ENCODE measurements at places on chromosomes 4 and X. TPM values are rescaled to one million over a fixed set of nuclear protein-coding genes. Genes with fewer than 3 reads are reported as not detected.

GRCh38 chrX:124293810-124294209 lies 38.6 kb upstream of the TEX13D start:
- no peak for ATAC-seq

DNA sequence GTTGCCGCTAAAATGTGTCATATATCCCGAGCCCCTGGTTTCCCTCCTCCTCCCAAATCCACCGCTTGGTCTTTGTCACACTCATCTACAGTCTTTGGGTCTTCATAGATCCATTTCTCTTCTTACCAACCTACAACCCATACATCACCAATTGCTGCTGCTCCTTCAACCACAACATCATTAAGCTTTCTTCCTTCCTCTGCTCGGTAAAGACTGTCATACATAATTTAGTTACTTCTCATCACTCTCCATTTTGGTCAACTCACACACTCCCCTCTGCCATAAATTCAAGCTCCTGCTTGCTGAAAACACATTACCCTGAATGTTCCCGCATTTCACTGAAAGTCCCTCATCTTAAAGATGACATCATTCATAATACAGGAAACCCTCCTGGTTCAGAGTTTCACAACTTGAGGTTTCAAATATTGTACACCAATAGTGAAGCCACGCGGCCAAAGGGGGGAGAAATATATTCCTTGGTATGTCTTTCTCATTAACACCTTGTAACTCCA lies 1.7 kb upstream of the DCTD start:
- ATAC-seq, result peak; percentile 62

GRCh38 chrX:78019586-78020483 lies 50.4 kb upstream of the PGAM4 start:
- ATAC-seq, result no peak

GRCh38 chrX:2243913-2244460 lies 256.8 kb downstream of the DHRSX start:
- ATAC-seq, result no peak

- ATAC-seq, result no peak
Measured at GRCh38 chrX:72102760-72103159, 29.0 kb downstream of the RTL5 start.

GRCh38 chr4:25904748-25905082 lies 9.3 kb upstream of the SMIM20 start:
- no peak for ATAC-seq

- no peak for ATAC-seq
Measured at GRCh38 chr4:118676128-118676527, 9.1 kb upstream of the METTL14 start.

- no peak for ATAC-seq
Measured at GRCh38 chr4:3276986-3277385, 15.8 kb upstream of the RGS12 start.

DNA sequence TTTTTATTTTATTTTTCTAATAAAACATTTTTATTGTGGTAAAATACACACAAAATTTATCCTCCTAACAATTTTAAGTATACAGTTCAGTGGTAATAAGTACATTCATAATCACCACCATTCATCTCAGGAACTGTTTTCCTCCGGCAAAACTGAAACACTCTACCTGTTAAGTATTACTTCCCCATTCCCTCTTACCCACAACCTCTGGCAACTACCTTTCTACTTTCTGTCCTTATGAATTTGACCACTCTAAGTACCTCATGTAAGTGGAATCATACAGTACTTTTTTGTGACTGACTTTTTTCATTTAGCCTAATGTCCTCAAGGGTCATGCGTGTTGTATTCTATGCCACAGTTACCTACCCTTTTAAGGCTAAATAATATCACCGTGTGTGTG lies 21.1 kb upstream of the HSFX4 start:
- ATAC-seq, result no peak

NALF2 gene
- 0.32 TPM for total RNA-seq

UGT8 gene
- 0.82 TPM for total RNA-seq

HGFAC gene
- total RNA-seq, result not detected

MTMR8 gene
- total RNA-seq, result 4.4 TPM

BEND4 gene
- 0.32 TPM for total RNA-seq

ADGRG2 gene
- total RNA-seq, result not detected

TMEM271 gene
- not detected for total RNA-seq
